HepG2 (cell line): ENCODE measurements at places on chromosomes 11 and 22.

- DNase-seq = no peak
These were observed 134.0 kb upstream of the TEAD1 start for GRCh38 chr11:12540075-12540680.

DNA sequence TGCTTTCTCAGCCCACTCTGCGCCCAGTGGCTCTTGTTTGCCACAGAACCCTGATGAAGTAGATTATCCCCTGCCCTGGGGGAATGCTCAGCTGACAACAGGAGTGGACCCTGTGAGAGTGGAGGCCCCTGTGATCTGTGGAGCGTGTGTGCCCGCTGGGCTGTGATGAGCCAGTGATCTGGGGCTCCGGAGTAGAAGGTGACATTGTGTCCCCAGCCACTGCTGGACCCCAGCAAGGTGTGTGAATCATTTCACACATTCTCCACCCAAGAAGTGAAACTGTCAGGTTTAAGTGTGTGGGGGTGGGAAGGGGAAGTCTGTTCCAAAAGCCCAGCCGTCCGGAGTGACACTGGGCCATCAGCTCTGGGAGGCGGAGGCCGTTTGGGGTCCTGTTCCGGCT, 33.1 kb upstream of the GRAMD4 start:
- DNase-seq = no peak

- DNase-seq = no peak
These were observed 29.4 kb downstream of the LGR4 start for GRCh38 chr11:27443227-27443626.

GRCh38 chr11:111933872-111934271, 3.3 kb upstream of the DIXDC1 start:
- DNase-seq = no peak

DNA sequence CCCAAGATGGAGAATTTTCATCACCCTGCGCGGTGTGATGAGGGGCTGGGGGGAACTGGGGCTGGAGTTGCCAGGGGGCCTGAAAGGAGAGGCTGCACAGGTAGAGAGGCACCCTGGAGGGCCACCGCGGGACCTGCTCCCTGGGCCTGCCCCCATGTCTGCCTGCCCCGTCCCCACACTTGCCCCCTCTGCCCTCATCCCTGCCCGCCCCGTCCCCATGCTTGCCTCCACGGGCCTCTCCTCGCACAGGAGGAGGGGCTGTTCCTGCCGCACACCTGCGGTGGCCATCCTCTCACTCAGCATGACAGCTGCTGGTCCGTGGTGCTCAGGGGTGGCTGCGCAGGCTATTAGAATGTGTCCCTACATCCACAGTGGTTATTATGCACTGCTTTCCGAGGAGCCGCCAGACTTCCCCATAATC, 43.5 kb downstream of the LINC01488 start:
- DNase-seq = no peak

- DNase-seq = no peak
These were observed 15.6 kb upstream of the MFRP start for GRCh38 chr11:119361941-119362725.
